ENCODE measurements at places on chromosomes 3 and 15. TPM values are rescaled to one million over a fixed set of nuclear protein-coding genes. Genes with fewer than 3 reads are reported as not detected.

DNA sequence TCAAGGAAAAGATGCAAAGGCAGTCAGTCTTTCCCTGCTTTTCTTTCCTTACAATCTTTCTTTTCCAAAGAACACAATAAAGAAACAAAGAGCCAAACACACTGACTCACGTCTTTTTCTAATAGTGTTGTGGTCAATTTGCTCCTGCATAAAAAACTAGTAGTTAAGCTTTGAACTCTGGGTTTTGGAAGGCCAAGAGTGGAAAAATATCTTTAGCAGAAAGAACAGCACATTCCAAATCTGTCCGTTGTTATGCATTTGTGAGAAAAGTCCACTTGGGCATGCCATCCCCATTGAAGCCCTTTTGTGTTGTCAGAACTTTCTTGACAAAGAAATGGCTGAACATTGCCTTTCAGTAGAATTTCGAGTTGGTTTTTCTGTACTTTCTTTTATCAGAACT, 18.2 kb downstream of the COL8A1 start:
- no peak for DNase-seq

DNA sequence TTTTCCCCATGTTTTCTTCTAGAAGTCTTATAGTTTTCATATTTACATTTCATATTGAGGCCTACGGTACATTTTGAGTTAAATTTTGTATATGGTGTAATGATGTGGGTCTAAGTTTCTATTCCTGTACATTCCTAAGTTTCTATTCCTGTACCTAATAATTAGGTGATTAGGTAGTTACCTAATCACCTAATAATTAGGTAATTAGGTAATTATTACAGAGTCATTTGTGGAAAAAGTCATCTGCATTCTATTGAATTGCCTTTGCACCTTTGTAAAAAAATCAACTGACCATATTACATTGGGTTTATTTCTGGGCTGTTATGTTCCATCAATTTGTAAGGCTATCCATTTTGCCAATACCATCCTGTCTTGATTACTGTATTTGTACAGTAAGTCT, 37.1 kb downstream of the MAP4 start:
- no peak for DNase-seq

Gene DISP2
- under 0.01 TPM for total RNA-seq

Gene FGF7
- not detected for total RNA-seq

GRCh38 chr3:187066228-187066995, 72.9 kb downstream of the RPL39L start:
- peak; percentile 27 for DNase-seq

Gene AMT
- not detected for total RNA-seq

DNA sequence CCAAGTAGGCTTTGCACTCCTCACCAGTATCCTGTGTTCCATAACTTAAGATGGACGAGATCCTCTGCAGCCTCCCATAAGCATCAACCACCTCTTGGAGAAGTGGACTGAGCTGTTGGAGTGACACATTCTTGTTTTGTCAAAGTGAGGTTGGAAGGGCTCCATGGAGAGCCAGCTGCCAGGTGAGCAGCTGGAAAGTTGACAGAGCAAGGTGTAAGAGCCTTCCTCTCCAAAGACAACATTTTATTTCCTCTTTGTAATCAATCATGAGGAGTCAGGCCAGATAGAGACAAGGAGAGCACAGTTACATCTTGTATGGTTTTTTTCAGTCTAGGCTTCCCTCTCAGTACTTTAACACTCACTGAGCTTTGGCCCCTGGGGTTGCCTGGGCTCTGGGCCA, 5.1 kb downstream of the ABI3BP start:
- DNase-seq, result no peak

DNA sequence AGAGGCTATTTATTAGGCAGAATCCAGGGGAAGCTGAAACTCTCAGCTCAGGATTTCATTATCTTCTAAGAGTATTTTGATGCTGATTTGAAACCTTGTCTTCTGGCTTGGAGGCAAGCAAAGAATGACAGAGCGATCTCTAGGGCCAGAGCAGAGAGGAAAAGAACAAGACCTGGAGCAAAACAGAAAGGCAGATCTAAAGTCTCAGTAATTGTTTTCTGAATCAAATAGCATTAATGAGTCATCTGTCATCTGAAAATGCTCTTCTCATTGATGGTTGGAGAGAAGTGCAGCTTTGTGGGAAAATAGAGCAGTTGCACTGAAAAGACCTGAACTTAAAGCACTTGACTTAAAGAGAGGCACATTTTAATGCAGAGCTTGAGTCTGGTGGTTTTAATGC, 385.9 kb downstream of the RAP2B start:
- no peak for DNase-seq

DNA sequence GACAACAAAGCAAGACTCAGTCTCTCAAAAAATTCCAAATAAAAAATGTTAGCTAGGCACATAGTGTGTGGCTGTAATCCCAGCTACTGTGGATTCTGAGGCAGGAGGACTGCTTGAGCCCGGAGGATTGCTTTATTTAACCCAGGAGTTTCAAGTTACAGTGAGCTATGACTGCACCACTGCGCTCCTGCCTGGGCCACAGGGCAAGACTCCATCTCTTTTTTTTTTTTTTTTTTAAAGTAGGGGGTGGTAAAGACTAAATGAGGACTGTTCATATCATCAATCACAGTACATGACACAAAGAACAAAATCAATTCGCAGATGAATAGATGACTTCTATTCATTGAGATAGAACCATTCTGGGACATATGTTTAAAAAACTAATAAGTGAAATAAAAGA, 48.1 kb downstream of the ACAP2 start:
- no peak for DNase-seq

DNA sequence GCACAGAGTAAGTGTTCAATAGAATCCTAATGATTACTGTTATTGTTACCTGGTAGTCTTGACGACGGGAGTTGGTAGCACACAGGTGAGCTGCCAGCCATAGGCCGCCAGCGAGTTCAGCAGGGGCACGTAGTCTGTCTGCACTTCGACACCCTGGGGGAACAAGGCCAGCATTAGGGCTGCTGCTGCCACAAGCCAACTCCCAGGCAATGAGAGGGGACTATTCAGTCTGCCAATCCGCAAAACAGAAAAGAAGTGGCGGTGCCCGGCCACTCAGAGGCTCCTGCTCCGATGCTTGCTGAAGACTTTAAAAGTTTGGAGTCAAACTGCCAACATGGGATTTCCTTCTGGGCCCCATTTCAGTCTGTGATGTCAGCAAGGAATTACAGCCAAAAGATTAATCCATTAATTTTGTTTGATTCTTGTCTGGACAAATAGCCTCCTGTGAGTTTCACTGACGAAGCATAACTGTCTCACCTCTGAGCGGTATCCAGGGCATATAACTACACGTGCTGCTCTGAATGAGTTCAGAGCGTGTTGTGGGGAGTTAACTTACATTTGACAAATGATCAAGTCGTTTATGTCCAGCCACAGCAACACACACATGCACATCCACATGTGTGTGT, 61.8 kb downstream of the OXNAD1 start:
- DNase-seq, result no peak

DNA sequence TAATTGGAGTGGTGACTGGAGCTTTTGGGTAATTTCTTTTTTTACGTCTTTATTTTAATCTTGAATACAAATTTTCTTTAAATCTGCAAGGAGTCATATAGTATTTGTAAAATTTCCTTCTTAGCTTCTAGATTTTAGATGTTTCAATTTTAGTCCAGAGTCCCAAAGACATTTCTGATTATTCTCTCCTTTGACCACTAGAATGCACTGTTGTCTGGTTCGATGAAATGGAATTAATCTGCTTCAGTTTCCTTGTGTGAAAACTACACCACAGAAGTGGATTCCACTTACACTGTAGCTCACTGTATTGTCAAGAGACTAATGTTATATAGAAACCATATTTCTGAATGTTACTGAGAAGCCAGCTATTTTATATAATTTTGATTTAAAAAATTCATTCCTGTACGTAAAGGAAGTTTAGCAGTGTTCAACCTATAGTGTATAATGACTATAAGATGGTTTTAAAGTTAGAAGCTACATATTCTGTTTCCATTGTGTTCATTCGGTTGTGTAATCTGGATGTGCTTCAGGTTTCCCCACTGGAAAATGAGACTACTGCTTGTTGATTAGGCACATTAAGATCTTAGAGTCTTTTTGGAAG, 6.1 kb downstream of the GRAMD1C start:
- no peak for DNase-seq

DNA sequence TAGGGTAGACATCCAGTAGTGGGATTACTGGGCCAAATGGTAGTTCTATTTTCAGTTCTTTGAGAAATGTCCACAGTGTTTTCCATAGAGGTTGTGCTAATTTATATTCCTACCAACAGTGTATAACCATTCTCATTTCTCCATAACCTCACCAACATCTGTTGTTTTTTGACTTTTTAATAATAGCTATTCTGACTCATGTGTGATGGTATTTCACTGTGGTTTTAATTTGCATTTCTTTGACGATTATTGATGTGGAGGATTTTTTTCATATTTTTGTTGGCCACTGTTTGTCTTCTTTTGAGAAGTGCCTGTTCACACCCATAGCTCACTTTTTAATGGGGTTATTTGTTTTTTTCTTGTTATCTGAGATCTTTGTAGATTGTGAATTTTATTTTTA, 125.2 kb downstream of the CFAP20DC start:
- no peak for DNase-seq

GRCh38 chr3:81958972-81959640, 197.7 kb upstream of the GBE1 start:
- no peak for DNase-seq

DNA sequence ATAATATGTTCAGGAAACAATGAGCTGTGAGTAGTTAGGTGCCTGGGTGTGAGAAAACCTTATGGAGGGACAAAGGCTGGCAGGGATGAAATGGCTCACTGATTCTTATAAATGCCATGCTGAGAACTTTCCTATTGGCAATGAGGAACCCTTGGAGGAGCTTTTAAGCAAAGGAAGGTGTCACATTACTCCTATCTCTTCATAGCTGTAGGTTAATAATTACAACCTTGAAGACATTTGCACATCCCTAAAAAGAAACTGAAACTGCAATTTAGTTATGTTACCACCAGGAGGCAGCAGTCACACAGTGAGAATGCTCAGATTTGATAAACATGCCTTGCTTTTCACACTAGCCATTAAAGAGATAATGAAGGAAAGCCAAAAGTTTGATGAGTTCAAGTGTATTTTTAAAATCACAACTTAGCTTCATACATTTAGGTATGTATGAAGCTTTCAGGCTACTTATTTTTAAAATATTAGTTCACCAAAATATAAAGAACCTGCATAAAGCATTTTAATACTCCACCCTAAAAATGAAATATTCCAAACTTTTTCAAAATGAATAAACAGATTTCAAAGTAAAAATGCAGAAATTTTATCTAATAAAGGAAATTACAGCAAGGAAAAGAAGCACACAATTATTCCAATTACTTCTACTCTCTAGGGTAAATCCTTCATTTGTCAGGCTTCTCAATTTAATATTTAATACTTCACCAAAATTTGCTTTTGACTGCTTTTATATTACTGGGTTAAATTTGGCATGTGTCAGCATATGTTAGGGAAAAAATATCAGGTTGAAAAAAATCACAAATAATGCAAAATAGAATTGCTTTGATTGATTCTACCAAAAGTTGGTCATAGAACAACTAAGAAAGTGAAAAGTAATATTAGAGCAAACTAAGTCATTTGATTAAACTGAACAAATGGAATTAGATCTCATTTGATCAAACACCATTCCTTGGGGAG, 136.9 kb upstream of the SLC2A2 start:
- peak; percentile 93 for DNase-seq

DNA sequence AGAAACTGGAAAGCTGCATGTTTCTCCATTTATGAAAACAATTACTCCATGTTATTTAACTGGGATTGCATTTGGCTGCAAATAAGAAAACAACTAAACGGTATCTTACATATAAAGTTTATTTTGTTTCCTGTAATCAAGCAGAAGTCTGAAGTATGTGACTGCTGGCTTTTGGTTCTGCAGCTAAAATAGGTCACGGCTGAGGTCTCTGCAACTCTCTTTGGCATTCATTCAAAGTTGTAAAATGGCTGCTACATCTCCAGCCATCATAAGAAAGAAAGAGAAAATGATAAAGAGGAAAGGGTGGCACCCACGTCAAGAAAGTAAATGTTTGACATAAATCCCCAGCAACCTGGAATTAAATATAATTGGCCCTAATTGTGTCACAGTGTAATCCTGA, 406.1 kb downstream of the TBC1D5 start:
- DNase-seq, result no peak

- no peak for DNase-seq
Observed at GRCh38 chr15:78390242-78390641, 47.8 kb upstream of the IREB2 start.

GRCh38 chr15:34607832-34608231, 24.4 kb upstream of the GOLGA8B start:
- DNase-seq, result no peak

DNA sequence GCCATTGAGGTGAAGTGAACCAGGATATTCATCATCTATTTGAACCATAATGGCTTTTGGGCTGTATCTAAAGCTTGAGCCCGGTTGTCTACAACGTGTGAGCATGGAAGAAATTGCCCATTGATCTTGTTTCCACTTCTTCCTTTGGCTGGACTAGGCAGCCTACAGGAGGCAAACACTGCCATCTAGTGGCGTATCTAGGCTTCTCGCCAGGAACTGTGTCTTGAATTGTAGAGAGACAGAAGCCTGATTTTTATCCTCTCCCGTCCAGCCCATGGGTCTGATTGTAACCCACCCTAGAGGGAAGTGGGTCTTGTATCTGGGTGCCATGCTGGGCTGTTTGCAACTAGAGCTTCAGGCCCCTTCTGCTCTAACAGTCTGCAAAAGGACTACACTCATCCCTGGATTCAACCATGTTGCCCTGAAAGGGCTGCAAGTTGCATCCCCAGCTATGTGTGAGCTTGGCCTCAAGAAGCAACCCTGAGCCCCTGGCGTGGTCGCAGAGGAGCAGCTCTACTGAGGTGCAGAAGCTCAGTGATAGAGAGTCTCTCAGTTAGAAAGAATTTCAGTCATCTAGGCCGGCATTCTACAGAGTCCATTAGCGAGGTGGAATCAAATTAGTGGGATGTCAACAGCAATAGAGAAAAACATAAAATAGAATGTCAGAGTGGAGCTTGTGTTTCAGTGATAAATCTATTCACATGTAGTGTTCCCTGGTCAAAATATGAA, 170.2 kb upstream of the UMPS start:
- DNase-seq, result peak; percentile 71

- DNase-seq, result no peak
Observed at GRCh38 chr15:37682304-37682703, 252.1 kb upstream of the TMCO5A start.

DNA sequence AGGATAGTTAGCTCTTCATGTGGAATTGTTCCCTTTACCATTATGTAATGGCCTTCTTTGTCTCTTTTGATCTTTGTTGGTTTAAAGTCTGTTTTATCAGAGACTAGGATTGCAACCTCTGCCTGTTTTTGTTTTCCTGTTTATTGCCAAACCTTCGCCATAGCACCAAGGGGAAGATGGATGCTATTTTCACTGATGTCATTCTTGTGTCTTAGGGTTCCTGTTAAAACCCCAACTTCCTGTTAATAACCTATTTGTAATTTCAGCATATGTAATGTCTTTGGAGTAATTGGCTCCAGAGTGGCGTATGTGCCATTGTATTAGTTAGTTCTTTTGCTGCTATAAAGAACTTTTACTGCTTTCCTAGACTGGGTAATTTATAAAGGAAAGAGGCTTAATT, 10.8 kb downstream of the SAMMSON start:
- DNase-seq, result no peak

- DNase-seq, result no peak
Observed at GRCh38 chr3:112531358-112531781, 30.4 kb downstream of the ATG3 start.

- peak; percentile 36 for DNase-seq
Observed at GRCh38 chr3:50192689-50193141, 1.3 kb downstream of the GNAT1 start.

- no peak for DNase-seq
Observed at GRCh38 chr3:25453619-25454004, 25.5 kb downstream of the RARB start.

Gene ZBTB38
- 38.7 TPM for total RNA-seq

All from Caki2 (cell line).